ENCODE measurements at places on chromosomes 12 and 14.

DNA sequence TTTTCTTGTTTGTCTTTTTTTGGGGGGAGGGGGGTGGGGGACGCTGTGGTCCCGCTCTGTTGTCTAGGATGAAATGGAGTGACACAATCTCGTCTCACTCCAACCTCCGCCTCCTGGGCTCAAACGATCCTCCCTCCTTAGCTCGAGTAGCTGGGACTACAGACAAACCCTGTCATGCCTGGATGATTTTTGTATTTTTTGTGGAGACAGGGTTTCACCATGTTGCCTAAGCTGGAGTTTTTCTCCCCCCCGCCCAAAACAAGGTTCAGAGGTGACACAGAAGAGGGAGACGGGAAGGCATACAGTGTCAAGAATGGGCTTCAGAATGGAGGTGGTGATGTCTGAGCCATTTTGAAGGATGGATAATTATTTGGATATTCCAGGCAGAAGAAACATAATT, 116.9 kb upstream of the ATF1 start:
- DNase-seq = no peak

DNA sequence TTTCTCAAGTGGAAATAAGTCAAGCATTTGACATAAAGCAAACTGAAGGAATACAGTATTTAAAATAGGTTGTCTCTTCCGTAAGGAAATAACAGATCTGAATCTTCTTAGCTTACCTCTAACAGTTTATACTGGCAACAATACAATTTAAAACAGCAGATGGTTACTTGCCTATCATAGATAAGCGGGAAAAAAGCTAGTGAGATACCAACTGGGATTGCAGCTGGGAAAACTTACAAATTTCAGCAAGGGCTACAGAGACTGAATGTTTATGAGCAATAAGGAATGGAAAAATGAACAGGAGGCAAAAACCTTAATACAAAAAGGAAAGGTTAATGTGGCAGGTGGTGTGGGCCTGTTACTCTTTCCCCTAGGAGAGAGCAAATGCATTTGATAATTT, 220.0 kb downstream of the RASSF9 start:
- no peak for DNase-seq

DNA sequence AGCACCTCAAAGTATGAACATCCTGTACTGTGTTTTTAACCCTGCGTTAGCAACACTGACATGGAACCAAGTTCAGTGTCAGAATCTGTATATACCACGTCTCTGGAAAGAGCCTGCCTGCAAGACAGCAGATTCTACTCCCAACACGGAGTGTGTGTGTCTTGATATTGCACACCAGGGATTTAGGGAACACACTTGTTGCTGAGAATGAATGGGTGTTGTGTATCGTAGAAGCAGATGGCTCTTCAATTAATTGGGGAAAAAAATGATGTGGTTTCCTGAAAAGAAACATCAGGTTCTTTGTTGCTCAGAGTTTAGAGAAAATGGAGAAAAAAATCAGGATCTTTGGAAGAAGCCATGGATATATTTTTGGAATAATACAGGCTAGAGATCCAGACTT, 170.8 kb downstream of the EGLN3 start:
- no peak for DNase-seq

DNA sequence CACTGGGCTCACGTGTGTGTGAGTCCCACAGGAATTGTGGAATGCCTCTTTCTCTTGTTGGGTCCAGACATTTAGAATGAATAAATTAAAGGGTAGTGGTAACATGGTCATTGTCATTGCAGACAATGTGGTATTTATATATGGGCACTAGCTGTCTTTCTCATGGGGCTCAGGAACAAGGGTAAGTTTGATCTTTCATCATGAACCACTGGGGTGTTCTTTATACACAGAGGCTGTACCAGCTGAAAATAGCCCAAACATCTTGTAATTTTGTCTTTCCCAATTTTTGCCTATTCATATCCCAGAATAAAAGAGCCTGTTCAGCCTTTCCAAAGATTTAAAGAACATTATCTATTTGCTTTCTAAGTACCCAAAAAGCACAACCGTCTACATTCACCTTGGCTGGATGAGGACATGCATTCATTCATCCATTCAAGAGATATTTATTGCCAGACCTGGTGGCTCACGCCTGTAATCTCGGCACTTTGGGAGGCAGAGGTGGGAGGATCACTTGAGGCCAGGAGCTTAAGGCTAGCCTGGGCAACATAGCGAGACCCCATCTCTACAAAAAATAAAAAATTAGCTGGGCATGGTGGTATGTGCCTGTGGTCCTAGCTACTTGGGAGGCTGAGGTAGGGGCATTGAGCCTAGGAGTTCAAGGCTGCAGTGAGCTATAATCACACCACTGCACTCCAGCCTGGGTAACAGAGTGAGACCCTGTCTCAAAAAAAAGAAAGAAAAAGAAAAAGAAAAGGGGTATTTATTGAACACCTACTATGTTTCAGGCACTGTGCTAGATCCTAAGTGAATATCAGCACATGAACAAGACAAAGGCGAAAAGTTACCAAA, 4.4 kb upstream of the FOS start:
- DNase-seq = no peak

GRCh38 chr14:85512451-85512850, 17.5 kb upstream of the FLRT2 start:
- no peak for DNase-seq

- DNase-seq = peak; percentile 35
These were observed 51.9 kb downstream of the TESPA1 start for GRCh38 chr12:54932691-54933090.

- DNase-seq = no peak
These were observed 35.5 kb downstream of the TMBIM6 start for GRCh38 chr12:49776858-49777257.

DNA sequence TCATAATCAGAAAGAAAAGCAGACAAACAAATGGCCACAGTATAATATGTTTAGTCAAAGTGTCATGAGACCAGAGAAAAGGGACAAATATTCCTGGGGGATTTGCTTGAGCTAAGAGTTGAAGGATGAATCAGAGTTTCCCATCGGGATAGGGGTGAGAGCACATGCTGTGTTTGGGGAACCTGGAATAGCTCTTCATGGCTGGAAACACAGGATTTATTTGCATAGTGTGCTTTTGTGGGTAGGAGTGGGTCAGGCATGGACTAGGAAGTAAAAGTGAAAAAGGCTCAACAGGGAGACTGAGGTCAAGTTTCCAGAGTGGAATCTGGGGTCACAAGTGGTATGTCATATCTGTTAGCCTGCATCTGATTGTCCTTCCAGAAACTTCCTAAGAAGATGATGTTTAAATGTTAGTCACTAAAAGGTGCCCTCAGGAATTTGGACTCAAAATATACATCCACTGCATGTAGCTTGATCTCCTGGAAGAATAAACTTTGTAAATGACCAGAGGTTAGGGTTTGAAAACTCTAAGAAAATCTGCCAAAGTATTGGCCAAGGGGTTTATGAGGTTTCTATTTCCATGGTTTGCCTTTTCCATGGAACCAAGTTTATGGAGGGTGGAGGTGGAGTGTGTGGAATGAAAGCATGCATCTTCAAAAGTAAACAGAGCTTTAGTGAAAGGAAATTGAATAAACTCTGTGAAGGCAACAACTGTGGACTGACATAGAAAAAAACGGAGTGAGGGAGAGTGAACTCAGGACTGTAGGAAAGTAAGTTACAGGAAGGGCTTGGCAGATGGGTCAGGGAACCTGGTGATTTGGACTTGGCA, 344.6 kb downstream of the C12orf75 start:
- DNase-seq = no peak

DNA sequence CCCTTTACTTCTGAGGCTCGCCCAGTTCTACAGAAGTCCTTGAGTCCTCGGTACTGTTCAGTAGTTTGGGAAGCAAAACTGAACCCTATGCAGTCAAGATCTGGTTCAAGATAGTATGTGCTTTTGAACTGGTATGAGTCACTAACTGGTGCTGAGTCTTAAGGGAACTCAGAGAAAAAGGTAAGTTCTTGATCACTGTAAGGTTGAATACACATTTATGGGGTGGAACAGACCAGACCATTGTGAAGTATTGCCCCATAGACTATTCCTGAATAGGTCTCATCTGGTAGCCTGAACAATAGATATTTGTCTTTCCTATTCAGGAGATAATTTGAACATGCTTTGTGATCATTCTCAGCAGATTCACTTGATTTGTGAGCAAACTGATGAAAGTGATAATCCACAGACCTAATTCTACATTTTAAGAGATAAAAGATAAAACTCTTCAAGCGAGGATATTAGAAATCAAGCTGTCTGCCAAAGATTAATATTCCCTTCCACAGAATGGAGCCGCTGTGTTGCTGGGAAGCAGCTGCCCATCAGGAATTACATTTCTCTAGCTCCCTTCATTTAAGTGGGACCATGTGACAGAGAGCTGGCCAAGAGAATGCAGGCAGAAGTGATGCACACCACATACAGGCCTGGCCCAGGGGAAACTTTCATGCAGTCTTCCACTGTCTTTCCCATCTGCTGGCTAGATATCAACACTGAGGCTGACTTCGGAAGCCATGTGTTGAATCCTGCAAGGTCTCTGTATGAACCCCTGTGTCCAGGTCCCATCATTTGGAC, 369.8 kb upstream of the GARIN6 start:
- DNase-seq = no peak

DNA sequence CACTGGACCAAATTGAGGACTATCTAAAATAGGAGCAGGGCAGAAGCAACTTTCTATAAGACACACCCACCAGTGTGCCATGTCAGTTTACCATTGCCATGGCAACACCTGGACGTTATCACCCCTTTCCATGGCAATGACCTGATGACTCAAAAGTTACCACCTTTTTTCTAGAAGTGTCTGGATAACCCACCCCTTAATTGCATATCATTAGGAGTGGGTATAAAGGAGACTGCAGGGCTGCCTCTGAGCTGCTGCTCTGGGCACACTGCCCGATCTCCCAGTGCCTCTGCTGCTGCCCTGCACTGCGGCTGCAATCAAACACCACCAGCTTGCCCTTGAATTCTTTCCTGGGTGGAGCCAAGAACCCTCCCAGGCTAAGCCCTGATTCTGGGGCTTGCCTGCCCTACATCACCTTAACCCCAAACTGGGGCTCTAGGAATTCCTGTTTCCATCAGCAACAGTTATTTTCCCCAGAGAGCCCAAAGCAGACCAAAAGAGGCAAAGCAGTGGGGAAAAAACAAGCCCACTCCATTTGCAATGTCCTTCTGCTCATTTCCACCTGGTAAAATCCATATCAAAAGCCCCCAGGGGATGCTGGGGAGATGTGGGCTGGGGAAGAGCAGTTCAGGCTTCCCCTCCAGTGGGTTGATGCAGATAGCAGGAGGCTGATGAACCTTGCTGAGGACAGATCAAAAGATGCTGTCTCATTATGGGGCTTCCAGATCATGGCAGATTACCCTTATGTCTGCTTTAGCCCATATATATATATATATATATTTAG, 129.5 kb upstream of the NCOR2 start:
- peak; percentile 88 for DNase-seq

DNA sequence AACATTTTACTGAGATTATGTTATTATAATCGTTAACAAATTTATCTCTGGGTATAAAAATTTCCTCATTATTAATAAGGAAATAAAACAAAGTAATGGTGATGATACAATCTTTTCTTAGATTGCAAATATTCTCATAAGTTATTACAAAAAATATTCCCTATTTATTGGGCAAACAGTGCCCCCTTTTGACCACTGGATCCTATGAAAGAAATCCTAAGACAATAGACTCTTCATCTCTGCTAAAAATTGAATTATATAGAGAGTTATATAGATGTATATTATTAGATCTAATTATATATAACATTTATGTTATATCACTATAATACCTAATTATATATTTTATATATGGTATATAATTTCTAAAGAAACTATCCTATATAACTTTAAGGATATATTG, 94.2 kb upstream of the FGD4 start:
- DNase-seq = peak; percentile 80

GRCh38 chr12:49553512-49554088, 14.3 kb downstream of the MCRS1 start:
- DNase-seq = peak; percentile 78

- no peak for DNase-seq
These were observed 1156.8 kb downstream of the SLC16A7 start for GRCh38 chr12:60752589-60752988.

- DNase-seq = no peak
These were observed 36.4 kb downstream of the CAMKK2 start for GRCh38 chr12:121260091-121260490.

- DNase-seq = peak; percentile 89
These were observed 313.1 kb downstream of the SLC6A15 start for GRCh38 chr12:84599539-84599938.

GRCh38 chr12:94721173-94721572, 70.8 kb upstream of the TMCC3 start:
- no peak for DNase-seq

GRCh38 chr12:91224401-91224800, 41.8 kb upstream of the DCN start:
- no peak for DNase-seq

DNA sequence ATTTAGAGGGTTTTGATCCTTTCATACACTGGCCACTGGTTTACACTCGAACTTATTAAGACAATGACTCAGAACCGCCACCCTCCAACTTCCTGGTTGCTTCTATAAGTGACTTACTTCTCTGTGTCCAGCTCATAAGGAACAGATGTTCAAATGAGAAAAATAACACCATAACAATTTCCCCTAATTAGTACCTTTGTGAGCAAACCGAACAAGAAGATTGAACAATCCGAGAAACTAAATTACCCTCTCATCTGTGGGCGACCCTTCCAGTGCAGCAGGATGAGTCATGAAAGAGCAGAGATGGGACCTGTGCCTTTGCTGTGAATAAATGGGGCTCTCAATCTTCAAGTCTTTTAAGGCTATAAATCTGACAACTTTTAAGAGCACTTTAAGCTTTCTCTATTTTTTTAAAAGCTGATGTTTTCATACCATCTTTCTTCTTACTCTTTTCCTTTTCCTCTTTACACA, 146.8 kb upstream of the RASSF8 start:
- peak; percentile 97 for DNase-seq

DNA sequence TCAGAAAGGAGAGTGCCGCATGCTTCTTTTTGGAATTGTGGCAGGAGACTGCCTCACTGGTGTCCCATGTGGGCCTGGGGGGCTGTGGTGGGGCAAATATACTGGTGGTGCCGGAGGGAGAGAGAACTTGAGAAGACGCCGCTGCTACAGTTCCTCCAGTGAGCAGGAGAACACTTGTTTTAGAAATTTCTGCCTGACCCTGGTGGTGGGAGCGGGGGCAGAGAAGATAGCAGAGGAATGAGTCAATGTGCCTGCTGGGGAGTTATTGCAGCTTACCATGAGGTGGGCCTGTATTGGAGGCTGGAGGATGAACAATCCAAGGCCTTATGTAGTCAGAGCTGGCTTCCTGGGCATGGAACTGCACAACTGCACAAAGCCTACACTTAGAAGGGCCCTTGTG, 211.8 kb downstream of the SNAPC1 start:
- no peak for DNase-seq

DNA sequence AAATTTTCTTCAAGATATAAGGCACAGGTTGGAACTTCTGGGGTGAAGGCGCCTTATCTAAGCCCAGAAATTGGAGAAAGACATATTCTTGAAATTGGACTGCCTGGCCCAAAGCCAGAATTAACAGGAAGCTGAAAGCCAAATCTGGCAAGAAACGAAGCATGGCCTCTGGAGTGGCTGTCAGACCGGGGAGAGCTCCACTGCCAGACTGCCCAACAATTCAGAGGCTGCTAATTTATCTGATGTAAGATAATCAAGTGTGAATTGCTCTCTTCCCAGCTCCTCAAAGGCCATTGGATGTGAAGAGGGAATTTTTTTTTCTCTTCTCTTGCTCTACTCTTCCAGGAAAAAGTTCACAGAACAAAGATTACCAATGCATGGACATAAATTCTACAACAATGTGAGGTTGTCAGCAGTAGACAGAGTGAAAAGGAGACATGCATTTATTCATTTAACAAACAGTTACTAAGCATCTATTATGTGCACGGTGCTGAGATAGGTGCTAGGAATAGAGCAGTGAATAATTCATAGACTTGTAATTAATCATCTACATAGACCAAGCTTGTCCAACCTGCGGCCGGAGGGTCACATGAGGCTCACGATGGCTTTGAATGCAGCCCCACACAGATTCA, at the start of gene GDF3:
GDF3 (minus strand) TSS at position 210 of the 632 bp plus-strand sequence; CDS start at position 163, 47 bp downstream.
- DNase-seq = peak; percentile 22
